Activated naive CD4-positive, alpha-beta T cell treated with anti-CD3 and anti-CD28 coated beads, Interleukin-2, amount 50 U/mL, for 16 hours (primary cell): ENCODE measurements at places on chromosomes 16 and 17.

- DNase-seq, result no peak
Measured at GRCh38 chr16:61289141-61289540, 747.1 kb downstream of the CDH8 start.

GRCh38 chr16:85541980-85542900, 70.9 kb upstream of the GSE1 start:
- no peak for DNase-seq

DNA sequence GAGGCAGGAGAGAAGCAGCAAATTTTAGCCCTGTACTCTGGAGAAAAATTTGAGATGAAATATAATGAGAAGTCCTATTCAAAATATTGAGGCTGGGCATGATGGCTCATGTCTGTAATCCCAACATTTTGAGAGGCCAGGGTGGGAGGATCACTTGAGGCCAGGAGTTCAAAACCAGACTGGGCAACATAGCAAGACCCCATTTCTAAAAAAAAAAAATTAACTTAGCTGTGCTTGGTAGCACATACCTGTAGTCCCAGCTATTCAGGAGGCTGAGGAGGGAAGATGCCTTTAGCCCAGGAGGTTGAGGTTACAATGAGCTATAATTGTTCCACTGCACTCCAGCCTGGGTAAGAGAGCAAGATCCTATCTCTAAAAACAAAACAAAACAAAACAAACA, 103.4 kb downstream of the CACNG3 start:
- DNase-seq, result no peak

- no peak for DNase-seq
Measured at GRCh38 chr16:56961386-56961785, 364 bp upstream of the CETP start.

GRCh38 chr17:57722704-57723043, 22.4 kb downstream of the CCDC182 start:
- no peak for DNase-seq

GRCh38 chr16:86492961-86493629, 17.2 kb upstream of the FOXF1 start:
- no peak for DNase-seq

DNA sequence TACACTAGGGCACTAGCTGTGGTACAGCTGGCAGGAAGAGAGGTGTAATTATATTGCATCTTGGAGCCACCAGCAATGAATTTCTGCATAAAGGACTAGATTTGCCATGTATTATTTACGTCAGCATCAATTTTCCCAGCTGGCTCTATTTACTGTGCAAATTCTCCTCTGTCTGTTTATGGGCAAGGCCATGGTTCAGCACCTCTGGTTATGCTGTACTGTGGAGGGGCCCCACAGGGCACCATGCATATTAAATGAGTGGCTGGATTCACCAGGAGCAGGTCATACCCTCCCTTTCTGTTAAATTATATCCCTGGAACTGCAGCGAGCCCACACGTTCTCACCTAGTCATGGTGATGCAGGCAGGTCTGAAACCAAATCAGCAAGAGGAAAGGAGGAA, 19.8 kb downstream of the RAD51D start:
- DNase-seq, result no peak

- DNase-seq, result no peak
Measured at GRCh38 chr17:4229627-4230541, 33.9 kb downstream of the ANKFY1 start.
